ENCODE measurements at places on chromosomes 4 and X.

DNA sequence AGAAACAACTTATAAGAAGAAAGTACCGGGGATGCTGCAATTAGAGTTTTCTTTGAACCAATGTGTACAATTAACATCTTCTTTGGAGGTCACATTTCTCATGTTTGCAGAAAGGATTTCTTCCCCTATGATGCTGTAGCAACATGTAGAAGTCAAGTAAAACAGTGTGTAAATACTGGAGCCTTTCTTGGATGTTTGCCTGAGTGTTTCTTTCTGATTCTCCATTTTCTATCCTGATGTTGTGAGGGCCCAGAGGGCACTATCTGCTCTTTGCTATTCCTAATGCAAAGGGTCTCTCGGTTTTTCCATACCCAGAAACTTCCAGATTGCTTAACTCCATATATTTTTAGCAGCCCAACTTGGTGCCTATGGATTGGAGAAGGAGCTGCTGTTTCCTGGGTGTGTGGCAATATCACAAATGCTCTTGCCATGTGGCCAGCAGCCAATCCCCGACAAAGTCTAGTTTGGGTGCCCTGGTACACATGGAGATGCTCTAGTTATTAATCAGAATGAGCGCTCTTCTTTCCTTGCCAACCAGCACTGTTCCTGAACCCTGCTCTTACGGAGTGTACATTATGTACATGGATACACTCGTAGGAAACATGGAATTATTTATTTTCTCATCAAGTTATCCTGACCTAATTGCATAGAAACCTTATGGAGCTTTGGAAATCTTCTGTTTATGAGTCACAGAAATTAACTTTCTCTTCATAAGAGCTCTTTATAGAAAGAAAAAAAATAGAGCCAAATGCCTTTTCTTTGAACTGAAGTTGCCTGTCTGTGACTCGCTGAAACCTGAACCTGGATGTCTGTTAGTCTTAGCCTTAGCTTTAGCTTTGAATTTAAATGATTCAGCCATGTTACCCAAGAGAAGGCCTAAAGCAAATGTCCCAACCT, 67.0 kb upstream of the GPC4 start:
- DNase-seq, result no peak

DNA sequence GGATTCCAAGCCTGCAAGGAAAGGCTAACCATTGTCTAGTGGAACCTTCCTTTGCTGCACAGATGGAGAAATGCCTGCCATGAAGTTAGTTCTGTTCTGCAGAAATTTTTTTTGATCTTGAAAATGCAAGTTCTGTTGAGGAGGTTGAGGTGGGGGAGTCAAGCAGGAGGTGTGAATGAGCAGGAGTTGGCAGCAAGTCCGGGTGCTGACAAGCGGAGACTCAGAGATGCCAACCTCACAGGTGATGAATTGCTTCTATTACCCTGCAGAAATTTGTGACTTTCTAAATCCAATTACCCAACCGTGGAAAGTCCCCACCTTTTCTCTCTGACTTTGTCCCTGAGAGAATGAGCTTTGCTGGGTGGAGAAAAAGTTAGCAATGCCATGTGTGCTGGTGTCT, 350.1 kb downstream of the DHRSX start:
- DNase-seq, result no peak

DNA sequence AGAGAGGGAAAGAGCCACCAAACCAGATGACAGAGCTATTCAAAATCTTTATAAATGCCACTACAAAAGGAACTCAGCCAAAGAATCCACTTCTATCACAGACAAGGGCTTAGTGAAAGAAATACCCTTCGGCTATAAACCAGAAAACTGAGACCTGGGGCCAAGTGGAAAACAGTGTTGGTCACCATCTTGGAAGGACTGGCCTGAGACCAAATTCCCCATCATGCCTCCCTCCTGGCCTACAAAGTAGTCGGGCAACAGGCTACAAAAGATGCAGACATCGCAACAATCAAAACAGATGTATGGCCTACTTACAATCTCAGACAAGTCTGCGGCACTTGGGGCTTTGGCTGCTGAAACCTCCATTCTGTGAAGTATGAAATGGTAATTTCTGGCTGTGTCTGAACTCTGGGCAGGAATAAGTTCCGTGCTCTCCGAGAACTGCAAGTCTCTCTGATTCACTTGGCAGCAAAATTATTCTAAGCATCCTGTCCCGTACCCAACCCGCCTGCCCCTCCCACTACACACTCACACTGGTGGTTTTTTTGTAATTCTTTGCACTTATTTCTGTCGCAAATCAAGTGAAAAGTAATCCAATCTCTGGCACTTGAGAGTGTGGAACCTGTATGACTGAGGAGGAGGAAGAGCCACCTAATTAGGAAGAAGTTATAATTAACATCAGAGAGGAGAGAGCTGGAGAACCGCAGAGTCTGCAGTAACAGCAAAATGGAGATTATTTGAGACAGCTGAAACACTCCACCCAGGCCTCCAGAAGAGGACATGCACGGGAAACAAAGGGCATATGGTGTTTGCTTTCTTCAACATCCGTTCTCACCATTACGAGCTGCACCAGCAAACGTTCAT, 87.8 kb downstream of the SH3KBP1 start:
- no peak for DNase-seq

DNA sequence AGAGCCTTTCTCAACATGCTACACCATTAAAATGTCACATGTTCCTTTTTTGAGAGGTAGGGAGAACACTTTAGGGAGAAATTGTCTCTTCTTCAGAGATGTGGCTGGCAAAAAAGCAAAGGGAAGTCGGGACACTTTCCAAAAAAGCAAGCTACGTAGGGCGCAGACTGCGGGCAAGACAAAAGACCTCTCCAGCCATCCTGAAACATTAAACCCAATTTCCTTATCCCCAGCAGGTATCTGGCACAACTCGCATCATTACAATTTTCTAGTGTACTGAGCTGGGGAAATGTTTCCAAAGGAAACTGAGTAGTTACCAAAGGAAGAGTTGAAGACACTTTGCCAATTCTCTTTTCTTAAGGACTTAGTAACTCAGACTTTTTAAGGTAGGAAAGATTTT, 116.0 kb downstream of the PACRGL start:
- DNase-seq, result no peak

GRCh38 chrX:7085879-7086278, 61.6 kb upstream of the STS start:
- no peak for DNase-seq

DNA sequence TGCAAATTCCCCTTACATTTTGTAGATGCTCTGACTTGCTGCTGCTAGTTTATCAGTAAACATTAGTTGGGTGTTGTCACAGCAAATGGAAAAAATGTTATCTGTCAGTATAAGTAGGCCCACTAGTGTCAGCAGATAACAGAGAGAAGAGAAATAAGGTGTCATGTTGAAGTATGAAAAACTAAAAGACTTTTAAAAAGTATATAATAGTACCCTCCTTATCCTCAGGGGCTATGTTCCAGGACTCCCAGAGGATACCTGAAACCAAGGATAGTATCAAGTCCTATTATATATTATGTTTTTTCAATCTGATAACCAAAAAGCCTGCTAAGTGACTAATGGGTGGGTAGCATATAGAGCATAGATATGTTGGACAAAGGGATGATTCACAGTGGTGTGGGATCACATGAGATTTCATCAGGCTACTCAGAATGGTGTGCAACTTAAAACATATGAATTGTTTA, 11.6 kb upstream of the BMP2K start:
- DNase-seq, result no peak

DNA sequence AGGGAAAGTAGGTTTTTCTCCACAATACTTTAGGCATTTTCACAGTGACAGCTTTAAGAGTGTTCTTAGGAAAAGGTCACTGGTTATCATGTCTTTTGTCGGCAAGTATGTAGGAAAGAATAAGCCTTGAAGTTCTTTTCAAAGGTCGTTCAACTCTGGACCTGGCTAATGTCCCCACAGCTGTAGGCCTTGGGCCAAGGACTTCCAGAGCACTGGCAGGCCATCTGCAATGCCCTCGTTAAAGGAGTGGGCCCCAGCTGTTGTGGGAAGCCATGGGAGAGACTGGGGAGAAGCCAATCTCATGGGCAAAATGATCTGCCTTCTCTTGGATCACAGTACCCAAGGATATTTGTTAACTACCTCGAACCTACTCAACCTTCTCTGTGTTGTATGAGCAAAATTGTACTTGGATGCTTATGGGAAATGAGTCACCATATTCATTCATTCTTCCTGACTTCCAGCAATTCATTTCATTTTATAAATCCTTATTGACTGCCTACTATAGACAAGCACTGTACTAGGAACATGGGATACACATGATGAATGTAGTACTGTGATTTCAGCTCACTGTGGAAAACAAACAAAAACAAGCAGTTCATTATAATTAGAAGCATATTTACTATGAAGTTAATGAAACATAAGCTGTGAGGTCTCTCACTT, 141.1 kb upstream of the KIT start:
- no peak for DNase-seq

DNA sequence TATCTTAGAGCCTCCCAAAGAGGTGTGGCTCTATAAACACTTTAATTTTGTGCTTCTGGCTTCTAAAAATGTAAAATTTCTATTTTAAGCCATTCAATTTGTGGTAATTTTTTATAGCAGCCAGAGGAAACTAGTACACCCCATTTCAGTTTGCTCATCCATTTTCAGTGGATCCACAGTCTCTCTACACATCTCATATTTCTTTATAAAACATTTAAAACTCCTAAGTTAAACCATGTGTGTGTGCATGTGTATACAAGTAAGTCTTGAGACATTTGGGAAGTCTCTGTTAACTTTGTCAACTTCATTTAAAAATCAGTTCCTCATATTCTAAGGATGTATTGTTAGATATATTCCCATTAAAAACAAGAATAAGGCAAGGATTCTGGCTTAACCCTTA, 273.2 kb downstream of the IL15 start:
- no peak for DNase-seq

GRCh38 chrX:14927401-14927800, 54.2 kb downstream of the MOSPD2 start:
- DNase-seq, result no peak

DNA sequence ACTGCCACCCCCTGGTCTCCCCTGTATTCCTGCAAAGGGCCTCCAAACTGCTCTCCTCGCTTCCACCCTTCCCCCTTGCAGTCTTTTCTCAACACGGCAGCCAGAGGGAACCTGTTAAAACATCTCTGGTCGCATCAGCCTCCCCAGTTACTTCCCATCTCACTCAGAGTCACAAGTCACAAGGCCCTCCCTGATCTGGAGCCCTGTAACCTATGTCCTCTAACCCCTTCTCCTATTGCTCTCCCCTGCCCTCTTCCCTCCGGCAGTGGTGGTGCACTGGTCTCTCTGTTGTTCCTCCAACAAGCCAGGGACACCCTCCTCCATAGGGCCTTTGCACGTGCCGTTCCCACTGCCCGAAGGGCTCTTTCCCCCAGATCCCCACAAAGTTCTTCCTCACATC, 73.2 kb downstream of the SH3KBP1 start:
- no peak for DNase-seq

DNA sequence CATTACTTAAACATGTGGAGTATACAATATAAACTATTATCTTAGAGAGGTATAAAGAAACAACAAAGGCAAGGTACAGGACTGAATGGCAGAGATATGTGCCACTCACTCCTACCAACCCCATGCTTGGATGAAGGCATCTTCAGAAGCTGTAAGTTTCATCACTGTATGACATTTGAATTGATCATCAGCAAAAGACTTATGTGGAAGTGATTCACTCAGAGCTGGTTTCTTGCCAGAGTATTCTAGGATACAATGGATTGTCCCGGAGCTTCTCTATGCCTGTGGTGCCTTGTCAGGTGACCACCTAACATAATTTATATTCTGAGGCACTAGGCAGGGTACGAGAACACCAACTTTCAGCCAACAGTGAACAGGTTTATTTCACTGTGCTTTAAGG, 392.2 kb downstream of the PPP1R2C start:
- no peak for DNase-seq
